ENCODE measurements at places on chromosomes 3 and 15.

DNA sequence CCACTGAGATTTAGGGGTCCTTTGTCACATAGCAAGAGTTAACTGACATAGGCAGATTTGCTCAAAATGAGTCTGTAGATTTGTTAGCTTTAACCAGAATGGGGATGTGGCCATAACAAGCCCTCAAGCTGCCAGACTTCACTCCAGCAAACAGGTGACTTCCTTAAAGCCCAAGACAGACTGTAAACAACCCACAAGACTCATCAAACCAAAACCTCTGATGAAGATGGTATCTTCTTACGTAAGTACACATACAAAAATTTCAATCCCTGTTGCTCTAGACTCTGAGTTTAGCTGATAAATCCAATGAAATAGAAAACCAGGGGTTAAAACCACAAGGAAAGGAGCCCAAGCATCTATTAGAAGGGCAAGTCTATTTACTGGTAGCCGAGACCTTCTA lies 18.2 kb upstream of the ZBTB20 start:
- no peak for DNase-seq

- no peak for DNase-seq
Observed at GRCh38 chr3:53160061-53160659, 849 bp upstream of the PRKCD start.

- DNase-seq: no peak
Observed at GRCh38 chr3:184565421-184566211, 4.0 kb downstream of the EPHB3 start.

- no peak for DNase-seq
Observed at GRCh38 chr3:33779751-33780150, 18.7 kb upstream of the PDCD6IP start.

GRCh38 chr3:66604481-66604880 lies 103.7 kb upstream of the LRIG1 start:
- DNase-seq: no peak

GRCh38 chr15:62068071-62068809 lies 1.5 kb downstream of the C2CD4A start:
- DNase-seq: peak; percentile 47

- DNase-seq: no peak
Observed at GRCh38 chr3:12409684-12410596, 74.3 kb upstream of the TSEN2 start.

DNA sequence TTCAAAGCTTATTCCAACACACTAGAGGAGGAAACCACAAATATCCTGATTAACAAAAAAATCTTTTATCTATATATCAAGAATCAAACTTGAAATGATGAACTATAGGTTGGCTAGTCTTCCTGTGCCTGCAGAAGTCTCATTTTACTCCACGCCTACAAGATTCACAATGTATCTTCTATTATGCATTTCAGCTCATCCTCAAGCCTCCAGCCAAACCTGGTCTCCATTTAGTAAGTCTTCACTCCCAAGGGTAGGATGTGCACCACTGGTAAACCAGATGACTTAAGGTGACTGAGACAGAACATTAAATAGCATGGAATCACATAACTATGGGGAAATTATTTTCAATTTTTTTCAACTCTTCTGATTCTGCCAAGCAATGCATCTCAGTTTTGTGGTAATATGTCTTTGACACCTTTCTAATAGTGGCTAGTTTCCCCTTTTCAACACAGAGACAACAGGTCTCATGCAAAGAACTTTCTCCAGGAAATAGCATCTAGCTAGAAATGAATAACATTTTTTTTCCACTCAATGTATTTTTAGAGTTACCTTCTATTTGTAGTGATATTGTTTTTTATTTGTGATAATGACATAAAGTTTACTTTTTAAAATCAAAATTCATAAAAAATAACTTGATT lies 166.9 kb downstream of the TNIK start:
- no peak for DNase-seq

DNA sequence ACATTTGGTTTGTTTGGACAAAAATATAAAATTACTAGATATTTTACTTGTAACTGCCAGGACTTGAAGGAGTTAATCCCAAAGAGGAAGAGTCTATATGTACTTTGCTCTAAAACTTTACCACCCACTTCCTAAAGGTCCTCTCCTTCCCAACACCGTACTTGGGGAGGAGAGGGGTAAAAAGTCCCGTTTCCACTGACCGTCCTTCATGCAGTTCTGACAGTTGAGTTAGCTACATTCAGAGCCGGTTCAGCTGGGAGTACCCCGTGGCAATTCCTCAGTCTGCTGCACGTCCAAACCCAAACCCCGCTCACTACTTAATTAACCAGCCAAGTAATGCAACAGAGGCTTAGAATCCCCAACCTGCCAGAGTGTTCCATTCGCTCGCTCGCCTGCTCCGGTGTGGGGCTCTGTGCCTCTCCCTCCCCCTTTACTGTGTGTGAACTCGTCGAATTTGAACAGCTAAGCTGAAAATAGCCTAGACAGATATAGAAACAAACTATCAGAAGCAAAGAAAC lies 519.7 kb downstream of the FOXP1 start:
- peak; percentile 63 for DNase-seq

DNA sequence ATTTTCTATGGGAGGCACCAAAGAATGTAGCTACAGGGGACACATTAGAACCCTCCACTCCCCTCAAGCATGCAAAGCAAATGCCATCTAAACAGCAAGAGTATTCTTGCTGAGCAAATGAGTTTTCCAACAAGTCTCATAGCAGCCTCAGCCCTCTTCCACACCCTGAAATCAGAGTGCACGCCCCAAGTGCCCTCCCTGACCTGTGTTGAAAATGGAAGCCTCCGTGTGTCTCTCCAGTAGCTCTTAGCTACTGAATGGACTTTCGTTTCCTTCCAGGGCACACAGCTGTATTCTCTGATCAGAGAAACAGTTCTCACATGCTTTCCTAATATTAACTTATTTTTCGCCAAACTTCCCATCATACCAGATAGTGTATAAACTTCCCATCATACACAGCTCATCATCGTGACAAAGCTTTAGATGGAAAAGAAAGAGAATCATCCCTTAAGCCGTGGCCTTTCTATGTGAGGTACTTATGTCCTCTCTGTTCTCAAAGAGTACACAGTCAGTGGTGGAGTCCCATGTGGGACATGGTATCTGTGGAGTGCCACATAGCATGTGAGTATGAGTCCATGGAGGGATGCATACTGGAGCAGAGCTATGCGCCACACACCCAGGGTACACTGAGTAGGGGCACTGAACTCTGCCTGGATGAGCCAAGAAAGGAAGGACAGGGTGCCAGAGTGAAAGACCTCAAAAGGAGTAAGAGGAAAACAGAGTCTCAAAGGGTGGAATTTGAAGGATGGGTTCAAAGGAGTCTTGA lies 434.5 kb downstream of the MCTP2 start:
- no peak for DNase-seq

GRCh38 chr3:166195808-166196207 lies 358.6 kb upstream of the BCHE start:
- DNase-seq: no peak

- DNase-seq: no peak
Observed at GRCh38 chr3:183590442-183590841, 34.9 kb upstream of the KLHL6 start.

DNA sequence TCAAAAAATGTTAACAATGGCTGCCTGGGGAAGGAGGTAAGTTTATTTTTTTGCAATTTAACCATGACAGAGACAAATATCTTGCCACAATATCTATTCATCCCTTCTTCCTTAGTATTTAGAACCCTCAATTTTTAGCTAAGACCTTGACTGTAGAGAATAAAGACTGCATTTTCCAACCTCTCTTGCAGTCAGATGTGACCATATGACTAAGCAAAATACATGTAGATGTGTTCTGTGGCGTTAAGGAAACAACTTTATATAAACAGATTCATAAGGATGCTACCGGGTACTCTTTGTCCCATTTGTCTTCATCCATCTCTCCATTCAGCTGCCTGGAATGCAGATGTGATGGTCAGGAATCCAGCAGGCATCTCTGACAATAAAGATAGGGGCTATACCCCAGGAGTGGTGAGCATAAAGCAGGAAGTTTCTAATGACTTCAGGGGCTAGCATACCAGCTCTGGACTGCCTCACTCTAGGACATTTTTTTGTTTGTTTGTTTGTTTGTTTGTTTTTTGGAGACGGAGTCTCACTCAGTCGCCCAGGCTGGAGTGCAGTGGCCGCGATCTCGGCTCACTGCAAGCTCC lies 41.1 kb downstream of the LHFPL4 start:
- DNase-seq: no peak

DNA sequence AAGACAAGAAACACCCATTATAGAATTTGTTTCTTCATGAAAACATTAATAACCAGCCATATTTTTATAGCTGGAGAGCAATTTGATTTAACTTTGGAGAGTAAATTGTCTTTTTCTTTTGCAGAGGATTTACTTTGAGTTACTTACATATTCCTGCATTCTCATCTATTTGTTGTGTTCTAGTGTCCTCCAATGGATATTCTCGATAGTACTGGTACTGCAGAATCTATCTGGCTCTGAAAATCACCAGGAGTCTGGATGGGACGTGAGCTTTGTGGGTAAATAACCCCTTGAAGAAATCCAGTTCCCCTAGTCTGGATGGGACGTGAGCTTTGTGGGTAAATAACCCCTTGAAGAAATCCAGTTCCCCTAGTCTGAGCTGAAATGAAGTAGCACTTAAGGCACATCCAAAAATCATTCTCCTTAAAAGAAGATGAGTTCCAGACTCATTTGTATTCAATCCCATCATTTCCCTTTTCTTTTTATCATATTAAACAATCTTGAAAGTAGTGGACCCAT lies 294.1 kb upstream of the UBE2E2 start:
- no peak for DNase-seq

GRCh38 chr15:44570361-44570760 lies 33.4 kb downstream of the EIF3J start:
- no peak for DNase-seq

- no peak for DNase-seq
Observed at GRCh38 chr3:30518181-30518864, 88.1 kb upstream of the TGFBR2 start.

GRCh38 chr3:106256249-106256957 lies 387.6 kb upstream of the CBLB start:
- DNase-seq: no peak

DNA sequence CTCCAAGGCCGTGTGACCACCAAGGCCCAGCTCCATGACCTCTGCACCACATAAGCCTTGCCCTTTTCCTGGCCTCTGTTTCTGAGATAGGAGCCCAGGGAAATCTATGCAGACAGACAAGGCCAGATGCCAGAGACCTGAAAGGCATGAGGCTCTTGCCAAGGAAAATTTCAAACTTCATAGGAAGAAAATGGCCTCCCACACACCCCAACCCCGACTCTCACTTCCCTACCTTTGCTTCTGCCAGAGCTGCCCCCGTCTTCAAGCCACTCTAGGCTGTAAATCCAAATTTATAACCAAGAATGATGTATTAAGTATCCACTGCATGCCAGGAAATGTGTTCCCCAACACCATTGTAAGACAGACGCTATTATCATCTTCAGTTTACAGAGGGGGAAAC lies 65.5 kb upstream of the HRH1 start:
- no peak for DNase-seq

DNA sequence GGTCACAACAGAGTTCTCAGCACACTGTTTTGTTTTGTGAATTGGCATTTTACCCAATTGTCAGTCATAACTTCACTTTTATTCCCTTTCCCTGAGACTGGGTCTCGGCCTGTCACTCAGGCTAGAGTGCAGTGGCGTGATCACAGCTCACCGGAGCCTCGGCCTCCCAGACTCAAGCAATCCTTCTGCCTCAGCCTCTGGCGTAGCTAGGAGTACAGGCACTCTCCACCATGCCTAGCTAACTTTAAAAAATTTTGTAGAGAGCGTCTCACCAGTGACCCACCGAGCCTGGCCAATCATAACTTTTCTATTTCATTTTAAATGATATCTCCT lies 26.5 kb downstream of the TRIM71 start:
- no peak for DNase-seq

- DNase-seq: no peak
Observed at GRCh38 chr15:69669446-69669845, 216.8 kb downstream of the RPLP1 start.
